ENCODE measurements at places on chromosomes 4 and X. TPM values are rescaled to one million over a fixed set of nuclear protein-coding genes. Genes with fewer than 3 reads are reported as not detected.

- H3K4me3 ChIP-seq, result no peak overlapping the region
- no peaks in the 10 kb centered on the region for H3K4me1 ChIP-seq
- no peaks in the 10 kb centered on the region for H3K27me3 ChIP-seq
- no peak for DNase-seq
- no peaks in the 10 kb centered on the region for H3K36me3 ChIP-seq
Measured at GRCh38 chr4:169351872-169352271, 81.1 kb upstream of the SH3RF1 start.

- no peaks in the 10 kb centered on the region for H3K36me3 ChIP-seq
- no peak for DNase-seq
- H3K27me3 ChIP-seq, result no peaks in the 10 kb centered on the region
- H3K27ac ChIP-seq, result no peak overlapping the region
- H3K4me3 ChIP-seq, result no peak overlapping the region
Measured at GRCh38 chr4:40976343-40976742, 226.6 kb downstream of the NSUN7 start.

The RADX gene
- total RNA-seq, result 1.8 TPM

- H3K27me3 ChIP-seq, result no peaks in the 10 kb centered on the region
- H3K4me3 ChIP-seq, result no peak overlapping the region
- no peak overlapping the region for H3K27ac ChIP-seq
- no peaks in the 10 kb centered on the region for H3K36me3 ChIP-seq
Measured at GRCh38 chr4:139978692-139979091, 175.3 kb downstream of the MAML3 start.

The TCEAL5 gene
- not detected for total RNA-seq

DNA sequence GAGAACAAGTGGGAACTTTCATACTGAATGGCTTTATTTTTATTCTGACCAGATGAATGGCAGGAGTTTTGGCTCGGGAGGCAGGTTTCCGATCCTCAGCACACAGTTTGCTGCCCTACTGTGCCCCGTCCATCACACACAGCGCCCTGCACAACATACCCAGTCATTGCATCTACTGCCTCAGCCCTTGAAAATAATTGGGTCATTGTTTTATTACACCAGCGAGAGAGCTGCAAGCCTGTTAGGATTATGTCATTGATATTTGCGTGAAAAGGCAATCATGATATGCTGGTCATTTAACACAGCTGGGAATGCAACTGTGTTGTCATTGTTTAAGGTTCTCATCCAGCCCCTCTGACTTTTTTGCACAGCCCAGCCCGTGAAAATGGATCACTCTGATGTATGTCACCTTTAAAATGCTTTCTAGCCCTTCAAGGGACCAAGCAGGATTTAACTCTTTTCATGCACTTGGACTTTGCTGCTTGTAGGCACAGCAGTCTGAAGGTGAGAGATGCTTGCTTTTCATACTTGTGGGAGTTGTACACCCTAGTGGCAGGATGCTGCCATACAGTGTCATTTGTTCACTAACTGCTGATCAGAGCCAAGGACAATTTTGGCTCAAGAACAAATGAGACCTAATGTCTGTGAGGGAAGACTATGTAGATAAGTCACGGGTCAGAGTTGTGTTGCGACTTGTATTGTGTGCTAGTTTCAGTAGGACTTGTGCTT lies 62.3 kb downstream of the RTL9 start:
- H3K27ac ChIP-seq, result no peak overlapping the region
- no peaks in the 10 kb centered on the region for H3K4me1 ChIP-seq
- H3K36me3 ChIP-seq, result no peaks in the 10 kb centered on the region
- no peak overlapping the region for H3K4me3 ChIP-seq

DNA sequence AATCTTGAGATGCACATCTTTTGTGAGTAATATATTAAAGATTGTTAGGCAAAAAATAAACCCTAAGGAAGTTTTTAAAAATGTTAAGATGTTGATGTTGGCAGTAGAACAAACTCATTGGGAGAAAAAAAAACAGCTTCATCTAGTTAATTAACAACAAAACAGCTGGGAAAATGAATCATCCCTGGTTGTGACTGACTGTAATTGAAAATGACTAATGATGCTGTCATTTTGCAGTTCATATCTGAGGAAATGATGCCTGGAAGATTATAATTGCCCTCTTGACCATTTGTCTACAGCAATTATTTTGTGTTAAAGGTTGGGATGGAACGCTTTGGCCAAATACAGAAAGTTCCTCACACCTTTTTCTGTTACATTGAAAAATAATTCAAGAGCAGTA lies 760.4 kb upstream of the FTHL17 start:
- no peaks in the 10 kb centered on the region for H3K27me3 ChIP-seq
- no peak for DNase-seq
- H3K36me3 ChIP-seq, result no peaks in the 10 kb centered on the region
- H3K27ac ChIP-seq, result no peak overlapping the region

The TSPAN6 gene
- total RNA-seq, result 16.3 TPM

DNA sequence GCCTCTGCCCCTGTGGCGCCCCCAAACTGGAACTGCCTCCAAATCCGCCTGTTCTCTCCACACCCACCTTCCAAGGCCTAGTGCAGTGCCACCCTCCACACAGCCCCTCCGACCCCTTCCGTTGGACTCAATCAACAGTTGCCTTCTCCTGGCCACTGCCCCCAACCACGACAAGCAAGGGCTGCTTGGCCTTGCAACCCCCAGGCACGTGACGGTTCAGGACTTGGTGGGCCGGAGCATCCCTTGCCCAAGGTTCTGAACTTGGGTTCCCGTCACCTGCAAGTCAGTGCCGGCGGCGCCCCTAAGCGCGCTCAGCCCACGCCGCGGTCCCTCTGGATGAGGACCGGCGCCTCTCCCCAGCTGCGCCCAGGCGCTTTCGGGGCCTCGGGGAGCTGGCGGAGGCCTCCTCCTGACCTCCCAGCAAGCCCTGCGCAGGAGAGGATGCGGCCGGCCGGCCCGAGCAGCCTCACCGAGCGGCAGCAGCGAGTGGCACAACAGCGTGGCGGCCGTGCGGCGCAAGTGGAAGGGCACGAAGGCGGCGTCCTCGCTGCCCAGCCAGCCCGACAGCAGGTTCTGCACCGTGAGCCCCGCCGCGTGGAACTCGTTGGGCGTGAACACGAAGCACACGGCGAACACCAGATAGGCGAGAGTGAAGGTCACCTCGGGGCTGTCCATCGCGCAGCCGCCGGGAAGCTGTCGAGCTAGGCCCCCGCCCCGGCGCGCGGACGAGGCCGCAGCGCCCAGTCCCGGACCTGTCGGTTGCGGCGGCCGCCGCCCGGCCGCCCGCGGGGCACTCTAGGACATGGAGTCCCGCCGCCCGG lies 750 bp downstream of the TMEM129 start:
- peak overlapping the region; percentile 72 for H3K4me3 ChIP-seq
- H3K27ac ChIP-seq, result peak overlapping the region; percentile 96
- no peak for DNase-seq
- no peaks in the 10 kb centered on the region for H3K27me3 ChIP-seq

The CRMP1 gene
- 3.5 TPM for total RNA-seq

GRCh38 chr4:11011249-11011648 lies 326.7 kb upstream of the CLNK start:
- no peak overlapping the region for H3K27ac ChIP-seq
- no peak for DNase-seq
- no peaks in the 10 kb centered on the region for H3K4me1 ChIP-seq
- no peaks in the 10 kb centered on the region for H3K27me3 ChIP-seq

DNA sequence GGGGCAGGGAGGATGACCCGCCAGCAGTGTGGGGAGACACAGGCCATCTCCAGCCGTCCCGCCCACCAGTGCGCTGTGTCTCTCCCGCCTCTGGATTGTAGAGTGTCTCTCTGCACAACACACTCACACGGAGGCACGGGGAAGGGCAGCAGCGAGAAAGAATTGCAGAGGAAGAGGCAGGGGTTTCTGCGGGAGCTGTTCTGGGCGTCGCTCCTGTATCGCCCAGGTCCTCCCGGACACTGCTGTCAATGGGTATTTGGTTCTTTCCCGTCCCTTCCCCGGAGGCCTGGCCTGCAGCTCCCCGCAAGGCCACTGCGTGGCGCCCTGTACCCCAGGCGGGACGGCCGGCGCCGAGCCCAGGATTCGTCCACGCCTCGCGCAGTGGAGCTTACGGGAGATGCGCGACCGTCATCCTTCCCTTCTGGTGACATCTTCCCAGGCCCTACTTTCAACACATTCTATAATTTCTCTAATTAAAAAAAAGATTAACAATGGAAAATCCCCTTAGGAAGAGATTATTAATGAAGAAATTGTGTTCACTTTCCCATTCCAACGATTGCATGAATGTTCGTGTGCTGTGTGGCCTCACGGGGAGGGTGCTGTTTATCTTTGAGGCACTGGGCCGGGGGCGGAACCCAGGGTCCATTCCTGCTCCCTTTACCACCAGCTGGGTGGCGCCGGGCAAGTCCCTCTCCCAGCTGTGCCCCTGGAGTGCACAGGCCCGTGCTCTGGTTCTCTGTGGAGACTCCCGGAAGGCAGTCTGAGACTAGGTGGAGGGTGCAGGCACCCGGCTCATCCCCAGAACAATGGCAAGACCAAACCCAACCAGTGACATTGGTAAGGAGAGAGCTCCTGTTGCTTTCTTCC lies 95.7 kb downstream of the CPZ start:
- H3K27me3 ChIP-seq, result peaks cover 10% of the 10 kb centered on the region
- peak; percentile 48 for DNase-seq
- peaks cover 8% of the 10 kb centered on the region for H3K4me1 ChIP-seq
- H3K36me3 ChIP-seq, result no peaks in the 10 kb centered on the region
